ENCODE measurements at places on chromosomes 4 and X.

GRCh38 chrX:104270916-104271512 lies 16.3 kb upstream of the ESX1 start:
- DNase-seq, result peak; percentile 17

DNA sequence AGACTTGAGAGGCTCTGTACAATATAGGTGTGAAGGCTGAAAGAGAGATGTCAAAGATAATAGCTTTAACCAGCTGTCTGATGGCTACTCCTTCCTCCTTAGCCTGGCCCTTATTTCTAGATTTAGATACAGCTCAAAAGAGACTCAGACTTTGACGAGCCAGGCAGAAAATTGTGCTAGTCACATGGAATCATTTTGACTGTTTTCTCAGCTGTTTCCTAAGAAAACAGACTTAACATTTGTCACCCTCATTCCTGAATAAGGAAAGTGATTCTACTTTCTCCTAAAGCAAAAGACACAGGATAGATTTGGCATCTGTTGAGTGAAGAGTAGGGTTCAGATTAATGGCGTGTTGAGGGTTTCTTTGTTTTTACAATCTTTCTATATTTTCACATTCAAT lies 340.7 kb downstream of the DHX15 start:
- DNase-seq, result no peak

DNA sequence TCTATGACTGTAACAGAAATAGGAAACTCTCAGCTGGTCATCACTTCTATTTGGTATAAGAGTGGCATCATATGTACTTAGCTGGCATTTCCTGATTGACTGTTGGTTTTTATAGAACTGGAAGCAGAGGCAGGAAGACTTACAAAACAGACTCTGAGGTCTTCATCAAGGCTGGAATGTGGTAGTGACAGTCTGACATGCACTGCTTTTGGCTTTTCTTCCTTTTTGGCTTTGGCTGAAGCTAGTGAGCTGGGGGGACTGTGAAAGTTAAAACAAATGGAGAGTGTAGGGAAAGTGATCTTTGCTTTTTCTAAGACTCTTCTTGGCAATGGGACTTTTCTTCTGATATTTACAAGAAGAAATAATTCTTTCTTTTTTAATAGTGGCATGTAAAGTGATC lies 121.1 kb upstream of the SLC4A4 start:
- DNase-seq, result no peak

DNA sequence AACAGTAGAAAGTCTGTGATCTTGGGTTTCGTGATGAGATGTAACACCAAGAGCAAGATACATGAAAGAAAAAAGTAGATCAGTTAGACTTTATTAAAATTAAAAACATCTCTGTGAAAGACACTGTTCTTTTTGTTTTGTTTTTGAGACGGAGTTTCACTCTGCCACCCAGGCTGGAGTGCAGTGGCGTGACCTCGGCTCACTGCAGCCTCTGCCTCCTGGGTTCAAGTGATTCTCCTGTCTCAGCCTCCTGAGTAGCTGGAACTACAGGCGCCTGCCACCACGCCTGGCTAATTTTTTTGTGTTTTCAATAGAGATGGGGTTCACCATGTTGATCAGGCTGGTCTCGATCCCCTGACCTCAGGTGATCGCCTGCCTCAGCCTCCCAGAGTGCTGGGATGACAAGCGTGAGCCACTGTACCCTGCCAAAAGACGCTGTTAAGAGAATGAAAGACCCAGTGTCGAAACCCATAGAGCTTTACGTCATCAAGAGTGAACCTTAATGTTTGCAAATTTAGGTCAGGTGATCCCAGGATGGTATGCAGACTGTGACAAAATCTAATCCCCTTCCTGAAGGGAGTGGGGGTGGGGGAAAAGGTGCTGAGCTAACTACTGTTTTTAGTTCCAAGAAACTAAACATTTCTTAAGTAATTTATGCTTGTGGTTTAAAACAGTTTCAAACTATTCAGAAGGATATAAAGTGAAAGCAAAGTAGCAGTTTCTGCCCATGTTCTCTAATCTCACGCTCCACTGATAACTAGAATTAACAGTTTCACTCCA lies 8.0 kb downstream of the OFD1 start:
- DNase-seq, result no peak

GRCh38 chr4:72935462-72935861 lies 134.1 kb downstream of the COX18 start:
- DNase-seq, result no peak

DNA sequence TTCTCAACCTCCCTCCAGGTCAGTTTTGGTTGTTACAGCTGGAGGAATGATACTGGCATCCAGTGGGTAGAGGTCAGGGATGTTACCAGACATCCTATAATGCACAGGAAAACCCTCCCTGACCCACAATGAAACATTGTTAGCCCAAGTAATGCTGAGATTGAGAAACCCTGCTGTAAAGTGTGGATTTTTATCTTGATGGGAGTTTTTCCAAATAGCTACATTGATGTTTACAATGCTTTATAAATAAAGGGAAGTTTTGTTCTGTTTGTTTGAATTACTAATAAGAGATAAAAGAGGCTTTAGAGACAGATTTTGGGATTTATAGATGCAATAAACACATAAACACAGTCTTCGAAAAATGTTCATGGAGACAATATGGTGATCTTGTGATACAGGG lies 194.0 kb upstream of the NUDT6 start:
- no peak for DNase-seq

GRCh38 chrX:28889591-28890090 lies 302.4 kb downstream of the IL1RAPL1 start:
- DNase-seq, result no peak

- no peak for DNase-seq
These were observed 137.1 kb downstream of the ZNF518B start for GRCh38 chr4:10320130-10320529.

GRCh38 chr4:169601016-169601771 lies 11.2 kb downstream of the NEK1 start:
- no peak for DNase-seq

DNA sequence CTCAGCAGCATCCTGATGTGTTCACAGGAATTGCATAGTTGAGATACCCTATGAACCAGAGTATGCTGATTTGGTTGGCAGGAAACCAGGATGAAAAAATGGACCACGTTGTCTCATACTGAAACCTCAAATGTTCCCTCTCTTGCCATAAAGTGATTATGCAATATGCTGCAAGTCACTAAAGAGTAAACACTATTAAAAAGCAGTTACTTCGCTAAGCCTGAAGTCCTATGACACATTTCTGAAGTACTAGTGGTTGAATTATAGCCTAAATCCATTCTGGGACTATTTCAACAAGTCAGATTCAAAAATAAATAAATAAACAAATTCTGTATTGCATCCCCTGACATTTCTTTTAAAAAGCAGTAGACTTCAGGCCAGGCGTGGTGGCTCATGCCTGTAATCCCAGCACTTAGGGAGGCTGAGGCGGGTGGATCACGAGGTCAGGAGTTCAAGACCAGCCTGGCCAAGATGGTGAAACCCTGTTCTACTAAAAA lies 106.0 kb upstream of the NAP1L5 start:
- no peak for DNase-seq

DNA sequence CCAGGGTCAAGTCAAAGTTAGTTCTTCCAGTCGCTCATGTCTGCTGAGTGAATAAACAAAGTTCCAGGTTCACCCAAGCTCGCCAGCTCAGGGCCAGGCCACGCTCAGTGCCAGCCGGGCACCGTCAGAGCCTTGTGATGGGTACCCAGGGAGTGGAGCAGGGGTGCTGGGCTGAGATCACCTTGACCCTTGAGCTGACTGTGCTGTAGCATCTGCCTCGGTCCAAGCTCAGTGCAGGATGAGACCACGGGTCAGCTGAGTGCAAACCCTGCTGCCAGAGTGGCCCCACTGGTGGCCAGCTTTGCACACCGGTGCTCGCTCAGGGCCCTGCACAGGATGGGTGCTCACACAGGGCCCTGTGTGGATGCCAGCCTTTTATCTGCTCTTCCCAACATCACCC lies 4.3 kb downstream of the CPZ start:
- no peak for DNase-seq

DNA sequence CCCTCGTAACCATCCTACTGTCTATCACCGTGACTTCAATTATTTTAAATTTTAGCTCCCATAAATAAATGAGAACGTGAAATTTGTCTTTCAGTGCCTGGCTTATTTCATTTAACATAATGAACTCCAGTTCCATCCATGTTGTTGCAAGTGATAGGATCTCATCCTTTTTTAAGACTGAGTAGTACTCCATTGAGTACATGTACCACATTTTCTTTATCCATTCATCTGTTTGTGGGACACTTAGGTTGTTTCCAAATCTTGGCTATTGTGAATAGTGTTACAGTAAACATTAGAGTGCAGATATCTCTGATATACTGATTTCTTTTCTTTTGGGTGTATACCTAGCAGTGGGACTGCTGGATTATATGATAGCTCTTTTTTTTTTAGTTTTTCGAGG lies 32.8 kb downstream of the OCIAD1 start:
- DNase-seq, result no peak

DNA sequence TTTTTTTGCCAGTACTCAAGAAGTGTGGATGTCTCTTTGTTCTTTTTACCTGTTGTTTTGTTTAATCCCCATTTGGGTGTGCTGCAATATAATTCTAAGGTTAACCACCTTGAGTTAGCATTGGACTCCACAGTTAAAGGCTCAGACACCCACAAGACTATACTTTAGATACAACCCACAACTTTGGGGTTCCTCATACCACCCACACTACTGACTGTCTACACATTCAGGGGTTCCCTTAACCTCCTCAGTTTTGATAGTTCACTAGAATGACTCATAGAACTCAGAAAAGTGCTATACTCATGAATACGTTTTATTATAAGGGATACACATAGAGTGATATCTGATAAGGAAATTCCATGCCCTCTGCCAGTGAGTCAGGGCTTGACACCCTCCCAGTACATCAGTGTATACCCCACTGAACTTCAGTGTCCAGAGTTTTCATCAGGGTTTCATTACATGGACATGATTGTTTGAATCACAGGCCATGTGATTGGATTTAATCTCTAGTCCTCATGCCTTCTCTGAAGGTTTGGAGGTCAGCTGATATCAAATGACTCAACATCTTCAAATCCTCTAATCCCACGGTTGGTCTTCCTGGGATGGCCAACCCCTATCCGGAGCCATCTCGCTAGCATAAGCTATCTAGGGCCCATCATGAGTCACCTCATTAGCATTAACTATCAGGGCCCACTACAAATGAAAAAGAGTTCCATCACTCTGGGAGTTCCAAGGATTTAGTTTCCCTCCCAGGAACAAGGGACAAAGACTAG lies 357.7 kb upstream of the EMCN start:
- no peak for DNase-seq

GRCh38 chr4:152488246-152488645 lies 47.6 kb downstream of the FBXW7 start:
- DNase-seq, result no peak

- DNase-seq, result peak; percentile 27
These were observed 837.4 kb downstream of the TRIML1 start for GRCh38 chr4:188976644-188977115.

DNA sequence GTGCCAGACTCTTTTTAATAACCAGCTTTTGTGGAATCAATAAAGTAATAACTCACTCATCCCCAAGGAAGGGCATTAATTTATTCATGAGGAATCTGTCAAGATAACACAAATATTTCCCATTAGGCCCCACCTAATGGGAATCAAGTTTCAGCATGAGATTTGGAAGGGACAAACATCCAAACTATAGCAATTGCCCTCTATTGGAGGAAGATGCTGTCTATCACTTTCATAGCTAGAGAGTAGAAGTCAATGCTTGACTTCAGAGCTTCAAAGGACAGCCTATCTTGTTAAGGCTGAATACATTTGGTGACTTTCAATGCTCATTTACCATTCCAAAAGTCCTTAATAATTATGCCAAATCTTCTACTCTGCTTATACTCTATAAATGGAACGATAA lies 84.9 kb upstream of the ATOH1 start:
- no peak for DNase-seq

- DNase-seq, result no peak
These were observed 278.9 kb downstream of the INPP4B start for GRCh38 chr4:142567199-142567598.

DNA sequence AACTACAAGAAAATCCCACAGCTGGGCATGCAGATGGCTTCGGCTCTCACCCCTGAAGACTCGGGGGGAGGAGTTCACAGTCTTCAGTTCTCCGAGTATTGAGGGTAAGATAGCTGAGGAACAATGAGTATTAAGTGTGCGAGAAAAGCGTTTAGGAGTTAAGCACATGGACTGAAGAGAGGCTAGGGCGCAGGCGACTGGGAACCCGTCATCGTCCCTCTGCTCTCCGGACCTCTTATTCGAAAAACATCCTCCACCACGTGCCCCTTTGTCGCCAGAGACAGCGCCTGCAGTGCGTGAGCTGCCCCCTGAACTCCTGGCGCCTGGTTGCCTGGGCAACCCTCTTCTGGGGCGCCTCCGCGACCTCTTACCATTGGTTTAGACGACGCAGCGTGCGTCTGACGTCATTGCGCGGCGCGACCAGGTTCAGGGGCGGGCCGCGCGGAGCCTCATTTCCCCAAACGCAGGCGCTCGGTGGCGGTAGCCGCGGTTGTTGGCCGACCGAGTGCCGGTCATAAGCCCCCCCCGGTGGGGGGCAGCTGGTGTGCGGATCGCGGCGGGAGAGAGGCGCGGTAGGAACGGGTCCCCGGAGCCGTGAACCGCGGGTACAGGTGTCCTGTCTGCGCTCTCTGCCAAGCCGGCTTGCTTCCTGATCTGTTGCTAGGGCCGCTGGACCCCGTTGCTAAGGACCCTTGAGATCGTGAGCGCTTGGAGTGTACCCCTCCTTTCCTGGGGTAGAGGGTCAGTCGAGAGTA lies at the start of gene PACRGL:
Gene PACRGL, plus strand, starts transcription at position 452 of the 755 bp plus-strand sequence. CDS start 4,024 bp downstream, outside the sequence.
- peak; percentile 86 for DNase-seq

- no peak for DNase-seq
These were observed 38.1 kb upstream of the IRAK1 start for GRCh38 chrX:154057791-154058190.
